ENCODE measurements at places on chromosomes 2 and 18.

DNA sequence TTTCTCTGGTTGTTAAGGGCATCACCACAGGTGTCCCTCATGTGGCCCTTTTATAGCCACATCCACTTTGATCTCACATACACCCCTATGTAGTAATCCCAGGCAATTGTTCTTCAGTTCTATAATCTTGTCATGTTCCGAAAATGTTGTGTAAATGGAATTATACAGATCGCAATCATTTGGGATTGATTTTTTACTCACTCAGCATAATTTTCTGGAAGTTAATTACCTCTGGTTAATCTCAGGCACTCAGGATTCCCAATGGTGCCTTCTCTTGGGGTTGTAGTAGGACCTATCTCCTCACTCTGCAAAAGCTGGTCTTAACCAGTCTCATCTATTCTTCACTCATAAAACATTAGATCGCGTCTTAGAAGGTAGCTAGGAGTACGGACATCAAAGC is 1549.6 kb upstream of the DDX18 start:
- no peak for DNase-seq

- no peak for DNase-seq
These were observed 34.5 kb downstream of the SLC4A3 start for GRCh38 chr2:219661955-219662395.

DNA sequence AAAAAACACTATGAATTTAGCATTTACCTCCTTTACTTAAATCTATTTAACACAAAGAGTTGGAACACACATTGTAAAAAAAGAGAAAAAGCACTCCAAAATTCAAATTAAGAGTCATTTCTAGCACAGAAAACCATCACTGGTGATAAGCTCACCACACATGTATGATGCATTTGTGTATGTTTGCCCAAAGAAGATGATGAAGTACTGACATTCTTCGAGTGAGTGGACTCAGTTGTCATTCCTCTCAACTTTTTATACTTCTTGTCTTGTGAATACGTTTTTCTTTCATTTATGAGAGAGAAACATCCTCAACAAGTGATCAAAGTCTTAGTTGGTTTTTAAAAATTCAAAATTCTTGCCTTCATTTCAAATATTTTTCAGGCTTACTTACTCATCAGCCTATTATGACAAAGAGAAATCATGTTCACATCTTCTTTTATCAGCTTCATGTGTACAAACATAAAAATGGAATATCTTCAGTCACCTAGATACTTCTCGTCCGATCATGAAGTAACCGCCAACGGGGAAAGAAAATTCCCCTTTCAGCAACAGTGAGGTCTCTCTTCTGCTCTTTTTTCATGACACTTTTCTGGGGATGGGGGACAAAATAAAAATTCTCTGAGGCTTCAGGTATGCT is 1.5 kb downstream of the DSEL start:
- DNase-seq, result no peak

DNA sequence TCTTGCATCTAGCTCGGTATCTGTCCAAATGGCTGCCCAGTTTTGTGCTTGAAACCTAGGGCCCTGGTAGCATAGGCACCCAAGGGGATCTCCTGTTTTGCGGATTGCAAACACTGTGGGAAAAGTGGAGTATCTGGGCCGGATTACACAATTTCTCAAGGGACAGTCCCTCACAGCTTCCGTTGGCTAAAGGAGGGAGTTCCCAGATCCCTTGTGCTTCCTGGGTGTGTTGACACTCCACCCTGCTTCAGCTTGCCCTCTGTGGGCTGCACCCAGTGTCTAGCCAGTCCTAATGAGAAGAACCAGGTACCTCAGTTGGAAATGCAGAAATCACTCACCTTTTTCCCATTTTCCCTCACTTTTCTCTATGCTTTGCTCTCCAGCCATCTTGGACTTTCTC is 35.5 kb downstream of the RPRM start:
- no peak for DNase-seq

DNA sequence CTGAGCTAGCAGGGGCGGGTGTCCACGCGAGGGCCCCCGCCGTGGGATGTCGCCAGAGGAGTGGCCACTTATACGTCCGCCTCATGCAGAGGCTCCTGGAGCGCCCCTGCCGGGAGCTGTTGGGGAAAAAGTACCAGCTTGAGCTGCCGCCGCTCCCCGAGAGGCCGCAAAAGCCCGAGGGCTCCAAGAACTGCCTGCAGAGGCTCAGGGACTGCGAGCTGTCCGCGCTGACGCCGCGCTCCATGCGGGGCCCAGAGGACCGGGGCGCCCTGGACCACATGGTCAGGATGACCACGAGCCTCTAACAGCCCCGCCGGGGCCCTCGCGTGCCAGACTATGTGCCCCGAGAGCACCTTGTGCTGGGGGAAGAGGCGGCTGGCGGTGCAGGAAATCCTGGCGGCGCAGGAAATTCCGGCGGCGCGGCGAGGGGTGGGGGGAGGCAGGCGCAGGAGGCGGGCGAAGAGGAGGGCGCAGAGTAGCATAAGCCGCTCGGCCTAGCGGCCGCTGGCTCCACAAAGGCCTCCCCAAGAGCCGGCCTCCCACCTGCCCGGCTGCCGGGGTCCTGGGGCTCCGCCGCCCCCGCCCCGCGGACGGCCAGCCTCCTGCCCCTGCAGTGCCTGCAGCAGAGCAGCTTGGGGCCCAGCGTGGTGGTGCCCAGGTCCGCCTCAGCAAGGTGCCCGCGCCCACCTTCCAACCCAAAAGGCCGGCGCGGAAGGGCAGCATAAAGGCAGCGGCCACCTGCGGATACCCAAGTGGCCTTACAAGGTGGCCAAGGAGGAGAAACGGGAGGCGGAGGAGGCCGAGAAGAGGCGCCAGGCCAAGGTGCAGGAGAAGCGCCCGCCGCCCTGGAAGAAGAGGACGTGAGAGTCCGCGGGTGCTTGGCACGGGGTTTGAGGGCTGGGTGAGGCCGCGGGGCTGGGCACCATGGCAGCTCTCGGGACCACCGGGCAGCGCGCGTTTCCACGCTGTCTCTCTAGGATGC is 42.1 kb upstream of the TRIM43B start:
- peak; percentile 7 for DNase-seq

- no peak for DNase-seq
These were observed 120.4 kb upstream of the SERPINE2 start for GRCh38 chr2:224159345-224159928.

DNA sequence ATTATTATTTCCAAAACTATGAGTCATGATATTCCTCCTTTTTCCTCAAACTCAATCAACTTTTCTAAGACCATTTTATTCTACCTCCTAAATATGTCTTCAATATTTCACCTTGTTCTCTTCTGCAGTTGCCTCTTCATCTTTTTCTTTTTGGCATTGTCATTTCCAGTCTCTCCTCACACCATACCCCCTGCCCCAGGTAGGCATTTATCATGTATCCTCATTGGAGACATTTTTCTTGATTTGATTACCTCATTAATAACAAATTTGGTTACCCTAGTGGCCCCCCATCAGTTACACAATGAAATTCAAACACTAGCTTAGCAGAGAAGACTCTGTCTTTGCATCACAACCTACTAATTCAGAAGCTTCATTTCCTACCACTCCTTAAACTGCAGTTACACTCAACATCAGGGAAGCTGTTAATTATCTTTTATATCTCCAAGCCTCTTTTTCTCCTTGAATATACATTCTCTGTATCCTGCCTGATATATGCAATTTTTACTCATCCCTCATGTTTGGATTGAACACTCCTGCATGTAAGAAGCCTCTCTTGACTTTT is 133.0 kb downstream of the IKZF2 start:
- DNase-seq, result no peak

DNA sequence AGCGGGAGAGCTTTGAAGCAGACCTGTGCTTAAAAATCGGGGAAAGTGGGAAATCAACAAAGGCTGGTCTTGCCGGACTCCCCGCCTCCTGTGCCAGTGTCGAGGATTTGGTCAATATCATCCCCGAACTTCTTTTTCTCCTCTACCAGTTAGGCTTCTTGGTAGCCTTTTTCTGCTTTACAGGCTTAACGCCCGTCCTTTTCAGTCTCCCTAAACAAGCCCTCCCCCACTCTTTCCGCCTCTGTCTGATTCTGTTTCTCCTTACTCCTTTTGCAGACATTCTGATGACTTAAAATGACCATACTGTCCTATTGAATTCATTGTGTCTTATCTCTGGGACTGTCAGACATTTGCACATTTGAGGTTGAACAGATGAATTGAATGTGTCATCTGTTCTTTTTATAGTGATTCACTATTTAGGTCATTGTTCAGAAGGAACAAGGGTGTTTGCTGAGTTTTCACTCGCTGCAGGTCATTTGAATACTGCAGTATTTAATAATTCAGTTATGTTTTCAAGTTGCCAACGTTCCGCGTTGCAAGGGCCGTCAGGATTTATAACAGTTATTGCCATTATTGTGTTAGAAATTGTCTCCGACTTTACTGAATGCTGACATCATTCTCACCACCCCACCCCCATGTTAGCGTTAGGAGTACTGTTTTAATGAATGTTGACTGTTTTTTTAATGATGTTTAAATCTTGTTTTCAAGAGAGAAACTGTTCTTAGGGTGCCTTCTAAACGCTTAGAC is 1.1 kb downstream of the ITGAV start:
- no peak for DNase-seq

- DNase-seq, result no peak
These were observed 33.1 kb downstream of the WDR7 start for GRCh38 chr18:56684277-56684676.

DNA sequence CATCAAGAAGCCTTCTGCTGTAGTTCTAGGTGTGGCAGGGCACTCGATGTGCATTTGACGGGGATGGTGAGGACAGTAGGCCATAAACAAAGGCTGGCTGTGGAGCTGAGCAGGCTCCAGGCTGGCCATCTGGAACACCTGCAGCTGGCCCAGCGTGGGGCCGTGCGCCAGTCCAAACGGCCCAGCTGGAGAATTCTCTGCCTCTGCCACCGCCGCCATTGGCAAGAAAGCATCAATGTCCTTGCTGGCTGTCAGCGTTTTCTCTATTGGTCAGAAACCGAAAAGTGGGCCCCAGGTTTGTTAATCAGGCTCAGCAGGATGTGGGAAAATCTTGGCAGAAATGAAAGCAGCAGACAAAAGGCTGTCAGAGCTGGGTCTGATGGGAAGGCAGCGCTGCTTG is 24.0 kb upstream of the CTIF start:
- no peak for DNase-seq

DNA sequence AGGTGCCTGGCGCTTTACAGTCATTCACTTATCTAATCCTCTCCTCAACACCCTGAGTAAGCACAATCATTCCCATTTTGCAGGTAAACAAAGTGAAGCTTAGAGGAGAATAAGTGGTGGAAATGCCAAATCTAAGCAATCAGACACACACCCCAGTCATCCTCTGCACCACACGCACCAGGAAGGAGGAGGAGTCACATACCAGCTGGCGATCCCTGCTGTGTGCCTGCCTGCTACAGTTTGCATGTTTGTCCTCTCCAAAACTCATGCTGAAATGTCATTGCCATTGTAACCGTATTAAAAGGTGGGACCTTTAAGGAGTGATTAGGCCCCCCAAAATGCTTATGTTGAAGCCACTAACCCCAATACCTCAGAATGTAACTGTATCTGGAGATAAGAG is 93.7 kb downstream of the LOXHD1 start:
- no peak for DNase-seq

DNA sequence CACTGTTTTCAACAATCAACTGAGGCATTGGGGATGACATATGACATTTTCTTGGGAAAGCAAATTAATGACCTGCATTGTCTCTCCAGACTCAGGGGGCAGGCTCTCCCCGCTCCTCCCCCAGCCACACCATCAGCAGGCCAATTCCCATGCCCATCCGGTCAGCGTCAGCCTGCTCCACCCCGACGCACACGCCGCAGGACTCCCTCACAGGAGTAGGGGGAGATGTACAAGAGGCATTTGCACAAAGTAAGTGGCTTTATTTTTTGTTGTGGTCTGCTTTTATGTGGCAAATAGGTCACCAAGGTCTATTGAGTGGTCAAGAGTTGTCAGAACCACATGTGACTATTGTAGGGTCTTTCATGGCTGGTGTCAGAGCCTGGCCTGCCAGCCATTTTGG is 165.1 kb downstream of the DTNA start:
- no peak for DNase-seq

- DNase-seq, result no peak
These were observed 2.0 kb upstream of the STEAP3 start for GRCh38 chr2:119221609-119222008.

DNA sequence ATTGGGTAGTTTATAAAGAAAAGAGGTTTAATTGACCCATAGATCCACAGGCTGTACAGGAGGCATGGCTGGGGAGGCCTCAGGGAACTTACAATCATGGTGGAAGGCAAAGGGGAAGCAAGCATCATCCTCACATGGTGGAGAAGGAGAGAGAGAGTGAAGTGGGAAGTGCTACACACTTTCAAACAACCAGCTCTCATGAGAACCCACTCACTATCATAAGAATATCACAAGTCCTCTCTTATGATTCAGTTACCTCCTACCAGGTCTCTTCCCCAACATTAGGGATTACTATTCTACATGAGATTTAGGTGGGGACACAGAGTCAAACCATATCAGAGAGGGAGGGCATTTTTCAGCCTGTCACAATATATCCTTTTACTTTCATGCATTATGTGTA is 22.7 kb upstream of the DOCK10 start:
- DNase-seq, result no peak

GRCh38 chr2:85257359-85257969 is 70.3 kb downstream of the TGOLN2 start:
- DNase-seq, result no peak

DNA sequence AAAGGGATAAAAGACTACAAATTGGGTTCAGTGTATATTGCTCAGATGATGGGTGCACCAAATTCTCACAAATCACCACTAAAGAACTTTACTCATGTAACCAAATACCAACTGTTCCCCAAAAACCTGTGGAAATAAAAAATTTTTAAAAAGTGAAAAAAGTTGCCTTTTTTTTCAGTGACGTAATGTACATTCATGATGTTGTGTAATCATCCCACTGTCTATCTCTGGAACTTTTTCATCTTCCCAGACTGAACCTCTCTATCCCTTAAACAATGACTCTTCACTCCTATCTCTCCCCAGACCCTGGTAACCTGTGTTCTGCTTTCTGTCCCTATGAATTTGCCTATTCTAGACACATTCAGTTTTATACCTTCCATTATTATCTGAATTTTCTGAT is 19.0 kb upstream of the GALR1 start:
- DNase-seq, result no peak

GRCh38 chr2:3872451-3872850 is 169.1 kb downstream of the DCDC2C start:
- DNase-seq, result no peak

All from pulmonary artery endothelial cell (primary cell).